Stimulated activated CD8-positive, alpha-beta memory T cell treated with anti-CD3 and anti-CD28 coated beads, Interleukin-7, amount 100 ng/mL, for 4 hours (primary cell): ENCODE measurements at places on chromosomes 1 and 21.

DNA sequence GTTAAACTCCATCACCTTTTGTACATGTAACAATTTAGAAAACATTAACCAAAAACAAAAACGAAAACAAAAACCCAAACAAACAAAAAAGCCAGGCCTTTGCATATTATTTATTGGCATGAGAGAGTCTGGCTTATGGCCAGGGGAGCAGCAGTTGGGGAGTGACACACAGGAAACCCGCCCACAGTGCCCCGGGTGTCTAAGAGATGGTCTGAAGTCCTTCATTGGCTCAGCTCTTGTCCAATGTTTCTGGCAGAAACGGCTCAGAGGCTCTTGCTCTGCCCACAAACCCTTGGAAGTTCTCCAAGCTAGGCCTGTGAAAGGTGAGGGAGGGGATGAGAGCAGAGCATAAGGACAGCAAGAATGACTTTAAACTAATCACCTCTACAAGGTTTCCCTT lies 131.5 kb downstream of the CNIH3 start:
- DNase-seq: no peak

- DNase-seq: peak; percentile 74
Measured at GRCh38 chr1:92486251-92487077, at the start of gene GFI1. Gene GFI1, minus strand, starts transcription at chr1:92486925. Its CDS starts 3,438 bp downstream, at chr1:92483487.

- no peak for DNase-seq
Measured at GRCh38 chr1:235644693-235645305, 4.8 kb downstream of the GNG4 start.

GRCh38 chr1:65971547-65971946 lies 178.9 kb downstream of the PDE4B start:
- no peak for DNase-seq

DNA sequence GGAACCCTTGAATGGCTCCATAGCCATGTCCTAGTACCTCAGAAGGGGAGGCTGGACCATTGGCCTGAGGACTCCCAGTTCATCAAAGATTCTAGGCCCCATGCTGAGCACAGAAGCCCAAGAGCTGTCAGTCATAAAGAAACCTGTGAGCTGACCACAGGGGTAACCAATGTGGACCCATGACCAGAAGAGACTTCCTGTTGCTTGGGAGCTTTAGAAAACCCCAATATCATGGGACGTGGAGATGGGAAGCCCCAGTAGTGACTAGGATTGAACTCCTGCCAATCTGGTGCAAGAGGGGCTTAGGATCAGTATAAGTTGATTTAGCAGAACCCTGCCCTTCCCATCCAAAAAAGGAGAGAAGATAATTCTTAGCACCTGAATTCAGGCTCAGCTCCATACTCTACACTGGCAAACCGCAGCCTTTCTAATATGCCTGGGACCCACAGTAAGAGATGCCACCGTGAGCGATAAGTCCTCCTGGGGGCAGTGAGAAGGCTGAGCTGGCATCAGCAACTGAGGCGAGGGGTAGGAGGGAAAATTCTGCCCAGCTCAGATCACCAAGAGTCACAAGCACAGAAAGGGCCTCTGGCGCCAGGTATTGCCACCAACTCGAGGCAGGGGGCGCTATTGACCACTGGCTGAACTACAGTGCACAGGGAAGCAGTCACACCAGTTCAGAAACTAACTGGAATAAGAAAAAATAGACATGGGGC lies 108.9 kb downstream of the CAPN8 start:
- no peak for DNase-seq

DNA sequence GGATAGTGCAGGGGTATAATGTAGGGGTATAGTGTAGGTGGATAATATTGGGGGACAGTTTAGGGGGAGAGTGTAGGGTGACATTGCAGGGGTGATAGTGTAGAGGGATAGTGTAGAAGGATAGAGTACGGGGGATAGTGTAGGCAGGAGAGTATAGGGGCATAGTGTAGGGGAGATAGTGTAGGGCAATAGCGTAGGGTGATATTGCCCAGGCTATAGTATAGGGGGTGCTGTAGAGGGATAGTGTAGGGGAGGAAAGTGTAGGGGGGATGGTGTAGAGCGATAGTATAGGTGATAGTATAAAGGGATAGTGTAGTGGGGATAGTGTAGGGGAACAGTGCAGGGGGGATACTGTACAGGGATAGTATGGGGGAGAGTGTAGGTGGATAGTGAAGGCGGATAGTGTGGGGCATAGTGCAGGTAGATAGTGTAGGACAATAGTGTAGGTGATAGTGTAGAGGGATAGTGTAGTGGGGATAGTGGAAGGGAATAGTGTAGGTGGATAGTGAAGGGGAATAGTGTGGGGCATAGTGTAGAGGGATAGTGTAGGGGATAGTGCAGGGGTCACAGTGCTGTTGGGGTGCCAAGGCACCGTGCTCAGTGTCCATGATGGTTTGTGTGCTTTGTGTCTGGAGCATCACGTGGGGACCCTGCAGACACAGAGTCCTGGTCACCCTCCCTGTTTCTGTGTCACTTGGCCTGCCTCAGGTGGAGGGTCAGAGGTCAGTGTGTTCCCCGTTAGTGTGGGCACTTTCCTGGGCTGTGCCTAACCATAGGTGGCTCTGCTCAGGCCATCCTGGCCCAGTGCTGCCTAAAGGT lies 10.5 kb upstream of the ARF1 start:
- no peak for DNase-seq

DNA sequence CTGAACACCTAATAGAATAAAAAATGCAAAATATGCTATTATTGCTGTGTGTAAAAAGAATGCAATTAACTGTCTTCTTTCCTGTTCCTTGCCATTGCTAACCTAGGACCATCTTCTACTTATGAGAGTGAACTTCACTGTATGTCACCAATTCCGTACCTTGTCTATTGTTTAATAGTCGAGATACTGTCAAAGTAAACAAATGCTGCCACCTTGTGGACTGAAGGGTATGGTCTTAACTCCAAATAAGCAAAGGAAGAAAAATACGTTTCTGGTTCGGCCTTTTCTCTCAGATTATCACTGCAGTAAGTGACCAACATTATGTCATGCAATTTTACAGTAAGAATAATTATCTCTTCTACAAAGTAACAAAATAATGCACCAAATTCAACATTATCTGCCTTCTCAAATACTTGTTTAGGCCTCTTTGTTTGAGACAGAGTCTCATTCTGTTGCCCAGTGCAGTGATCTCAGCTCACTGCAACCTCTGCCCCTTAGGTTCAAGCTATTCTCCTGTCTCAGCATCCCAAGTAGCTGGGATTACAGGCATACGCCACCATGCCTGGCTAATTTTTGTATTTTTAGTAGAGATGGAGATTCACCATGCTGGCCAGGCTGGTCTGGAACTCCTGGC lies 133.4 kb downstream of the COP1 start:
- DNase-seq: no peak

DNA sequence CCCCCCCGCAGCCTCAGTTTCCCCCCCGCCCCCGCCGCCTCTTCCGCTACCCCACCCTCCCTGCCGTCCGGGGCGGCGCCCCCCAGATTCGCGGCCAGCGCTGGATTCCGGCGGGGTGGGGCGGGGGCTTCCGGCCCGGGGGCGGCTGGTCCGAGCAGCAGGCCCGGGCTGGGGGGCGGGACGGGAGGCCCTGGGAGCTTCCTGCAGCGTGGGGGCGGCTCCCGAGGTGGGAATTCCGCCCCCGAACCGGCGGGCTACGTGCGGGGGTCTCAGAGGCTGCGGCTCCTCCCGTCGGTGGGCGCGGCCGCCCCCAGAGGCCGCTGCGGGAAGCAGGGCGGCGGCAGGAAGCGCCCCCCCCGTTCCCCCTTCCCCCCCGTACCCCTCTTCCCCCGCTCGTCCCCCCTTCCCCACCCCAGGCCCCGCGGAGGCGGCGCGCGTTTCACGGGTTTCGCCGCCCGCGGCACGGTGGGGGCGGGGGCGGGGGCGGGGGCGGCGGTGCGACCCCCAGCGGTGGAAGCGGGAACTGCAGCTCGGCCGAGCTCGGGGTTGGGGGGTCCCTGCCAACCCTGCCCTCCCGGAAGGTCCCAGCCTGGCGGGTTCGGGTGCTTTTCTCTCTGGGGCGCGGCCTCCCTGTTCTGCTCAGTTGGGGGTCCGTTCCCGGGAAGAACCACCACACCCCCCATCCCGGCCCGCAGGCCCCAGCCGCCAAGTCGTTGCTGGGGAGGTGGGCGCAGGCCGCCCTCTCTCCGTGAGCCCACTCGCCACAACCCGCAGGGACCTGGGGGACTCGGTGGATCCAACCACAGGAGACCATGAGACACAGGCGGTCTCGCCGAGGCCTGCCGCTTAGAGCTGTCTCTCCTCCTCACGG lies 76.3 kb downstream of the MORN1 start:
- DNase-seq: peak; percentile 33

DNA sequence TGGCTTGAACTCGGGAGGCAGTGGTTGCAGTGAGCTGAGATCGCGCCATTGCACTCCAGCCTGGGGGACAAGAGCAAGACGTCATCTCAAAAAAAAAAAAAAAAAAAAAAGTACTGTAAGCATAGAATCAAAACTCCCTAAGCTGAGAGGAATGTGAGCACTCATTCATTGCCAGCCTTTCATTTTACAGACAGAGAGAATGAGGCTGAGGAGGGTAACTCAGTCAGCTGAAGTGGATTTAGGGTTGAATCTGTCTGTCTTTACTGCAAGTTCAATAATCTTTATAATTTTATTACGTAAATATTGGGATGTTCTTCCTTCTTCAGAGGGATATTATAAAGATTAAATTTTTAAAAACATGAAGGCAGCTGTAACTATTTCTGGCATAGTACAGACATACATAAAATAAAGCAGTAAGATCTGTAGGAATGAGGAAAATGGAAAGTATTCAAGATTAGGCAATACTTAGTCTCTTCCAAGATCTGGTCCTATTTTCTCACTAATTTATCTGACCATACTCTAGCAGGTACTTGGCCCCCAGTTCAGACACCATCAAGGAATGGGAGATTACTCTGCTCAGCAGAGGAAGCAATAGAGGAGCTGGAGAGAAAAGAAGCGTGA lies 24.1 kb upstream of the MNDA start:
- no peak for DNase-seq

GRCh38 chr1:16026723-16027484 lies 5.1 kb downstream of the CLCNKA start:
- no peak for DNase-seq

GRCh38 chr1:66320231-66320630 lies 213.7 kb upstream of the SGIP1 start:
- no peak for DNase-seq

- peak; percentile 44 for DNase-seq
Measured at GRCh38 chr1:9724706-9725476, 73.4 kb downstream of the PIK3CD start.

DNA sequence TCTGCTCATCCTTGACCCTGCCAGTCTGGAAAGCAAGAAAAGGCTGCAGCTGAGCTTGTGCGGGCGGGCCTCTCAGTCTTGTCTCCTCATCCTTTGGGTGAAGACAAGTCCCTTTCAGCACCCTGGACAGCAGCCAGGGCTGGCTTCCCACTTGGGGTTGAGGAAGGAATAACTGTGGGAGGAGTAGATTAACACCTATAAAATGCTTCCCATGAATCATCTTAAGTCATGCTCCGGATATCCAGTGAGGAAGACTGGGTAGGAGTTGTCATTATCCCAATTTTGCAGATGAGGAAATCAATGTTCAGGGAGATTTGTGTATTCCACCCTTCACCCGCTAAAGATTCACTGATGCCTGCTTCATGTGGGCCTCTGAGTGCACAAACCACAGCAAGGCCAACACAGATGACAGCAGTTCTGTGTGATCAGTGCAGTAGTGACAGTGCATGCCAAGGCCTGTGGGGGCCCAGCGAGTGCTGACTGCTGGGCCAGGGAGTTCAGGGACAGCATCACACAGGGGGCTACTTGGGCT lies 20.1 kb upstream of the COL16A1 start:
- no peak for DNase-seq

DNA sequence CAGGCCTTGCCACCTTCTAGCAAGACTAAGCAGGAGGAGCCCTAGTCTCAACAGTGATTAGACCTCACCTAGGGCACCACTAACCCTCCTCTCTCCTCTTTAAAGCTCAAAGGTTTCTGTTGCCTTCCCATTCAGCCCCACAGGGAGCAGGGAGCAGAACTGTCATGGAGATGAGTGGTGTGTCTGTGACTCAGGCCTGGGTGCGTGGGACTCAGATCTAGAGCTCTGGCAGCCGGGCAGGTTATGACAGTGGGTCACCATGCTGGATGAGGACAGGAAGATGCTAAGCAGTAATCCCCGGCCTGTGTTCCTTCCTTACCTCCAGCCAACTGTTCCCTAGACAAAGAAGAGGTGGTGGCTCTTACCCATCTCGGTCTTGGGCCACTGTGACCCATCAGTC lies 60.1 kb upstream of the COA6 start:
- DNase-seq: no peak

- DNase-seq: no peak
Measured at GRCh38 chr1:40974945-40975344, 4.6 kb upstream of the CTPS1 start.

GRCh38 chr1:112893288-112894009 lies 62.5 kb downstream of the SLC16A1 start:
- no peak for DNase-seq

DNA sequence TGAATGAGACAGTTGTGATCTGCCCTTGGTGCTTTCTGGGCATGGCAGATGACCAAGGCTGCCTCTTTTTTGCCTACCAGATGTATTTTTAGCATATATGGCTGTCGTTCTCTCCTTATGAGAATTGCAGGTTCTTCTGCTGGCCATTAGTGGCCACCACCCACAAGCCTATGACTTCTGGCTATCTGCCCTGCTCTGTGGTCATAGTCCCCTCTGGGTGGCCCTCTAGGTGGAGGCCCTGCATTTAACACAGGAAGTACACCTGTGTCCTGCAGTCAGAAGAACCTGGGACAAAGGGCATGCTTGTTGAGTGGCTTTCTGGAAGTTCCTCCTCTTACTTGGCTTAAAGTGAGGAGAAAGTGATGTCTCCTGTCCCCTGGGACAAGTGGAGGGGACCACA lies 6.5 kb downstream of the FCAMR start:
- no peak for DNase-seq

DNA sequence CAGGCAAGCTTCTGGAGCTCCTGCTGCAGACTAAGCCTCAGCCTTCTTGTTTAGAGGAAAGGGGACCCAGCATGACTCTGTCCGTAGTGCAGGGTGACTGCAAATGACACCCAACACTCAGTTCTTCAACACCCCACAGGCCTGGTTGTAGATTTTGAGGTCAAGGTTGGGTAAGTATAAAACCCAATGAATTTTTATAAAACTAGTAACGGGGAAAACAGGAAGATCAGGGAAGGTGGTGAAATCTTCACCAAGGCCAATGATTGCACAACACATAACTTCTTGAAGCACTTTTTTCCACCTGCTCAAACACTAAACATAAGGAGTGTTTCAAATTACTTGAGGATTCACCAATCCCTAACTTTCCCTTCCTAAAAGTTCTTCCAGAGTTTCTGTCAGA lies 89.4 kb upstream of the JAK1 start:
- DNase-seq: no peak

GRCh38 chr1:193368302-193368701 lies 181.9 kb upstream of the B3GALT2 start:
- no peak for DNase-seq

GRCh38 chr1:85495556-85495955 lies 30.6 kb upstream of the DDAH1 start:
- DNase-seq: no peak

- DNase-seq: no peak
Measured at GRCh38 chr1:4172644-4173599, 272.9 kb upstream of the C1orf174 start.

DNA sequence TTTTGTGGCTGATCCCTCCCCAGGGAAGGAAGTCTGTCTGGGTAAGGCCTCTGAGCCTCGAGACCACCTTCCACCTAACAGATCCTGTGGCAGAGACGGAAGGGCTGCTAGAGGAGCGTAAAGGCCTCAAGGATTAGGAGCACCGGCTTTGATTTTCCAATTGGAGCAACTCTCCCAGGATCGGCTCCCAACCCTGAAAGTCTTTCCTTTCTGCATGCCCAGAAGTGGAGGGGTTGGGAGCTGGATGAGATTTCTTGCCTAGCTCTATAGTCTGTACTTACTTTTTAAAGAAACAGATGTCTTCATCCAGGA lies 41.4 kb downstream of the ELK4 start:
- no peak for DNase-seq
